Pancreas (tissue), 10 donors: ENCODE measurements at places on chromosomes 7 and 10. TPM values are rescaled to one million over a fixed set of nuclear protein-coding genes. Genes with fewer than 3 reads are reported as not detected.

DNA sequence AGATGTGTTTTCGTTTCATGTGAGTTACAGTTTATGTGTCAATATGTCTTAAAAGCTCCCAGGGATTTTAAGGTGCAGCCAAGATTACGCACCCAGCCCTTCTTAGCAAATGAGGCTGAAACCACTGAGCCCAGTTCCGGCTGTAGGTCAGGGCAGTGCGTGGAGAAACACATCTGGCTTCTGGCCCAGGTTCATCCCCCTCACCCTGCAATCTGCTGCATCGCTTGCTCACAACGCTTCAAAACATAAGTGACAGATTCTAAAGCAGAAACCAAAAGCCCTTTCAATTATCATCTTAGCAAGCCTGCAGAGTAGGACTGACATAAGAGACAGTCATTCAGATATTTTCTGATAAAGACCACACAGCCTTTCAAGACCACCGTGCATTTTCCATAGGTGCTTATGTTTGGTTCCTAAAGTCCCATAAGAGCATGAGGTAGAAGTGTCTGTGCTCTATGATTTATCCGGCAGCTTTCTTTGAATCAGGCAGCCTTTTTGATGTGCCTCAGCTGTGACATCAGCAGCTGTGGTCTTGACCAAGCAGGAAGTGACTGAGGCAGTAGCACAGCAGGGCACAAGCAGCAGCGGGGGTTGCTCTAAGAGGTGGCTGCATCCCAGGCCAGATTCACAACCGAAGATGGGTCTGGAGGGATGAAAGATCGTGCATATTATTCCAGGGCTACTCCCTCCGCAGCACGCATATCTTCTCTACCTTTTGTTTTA is 72.1 kb upstream of the LYZL2 start:
- no peak for DNase-seq

Gene STN1
- 13.8 TPM for total RNA-seq

DNA sequence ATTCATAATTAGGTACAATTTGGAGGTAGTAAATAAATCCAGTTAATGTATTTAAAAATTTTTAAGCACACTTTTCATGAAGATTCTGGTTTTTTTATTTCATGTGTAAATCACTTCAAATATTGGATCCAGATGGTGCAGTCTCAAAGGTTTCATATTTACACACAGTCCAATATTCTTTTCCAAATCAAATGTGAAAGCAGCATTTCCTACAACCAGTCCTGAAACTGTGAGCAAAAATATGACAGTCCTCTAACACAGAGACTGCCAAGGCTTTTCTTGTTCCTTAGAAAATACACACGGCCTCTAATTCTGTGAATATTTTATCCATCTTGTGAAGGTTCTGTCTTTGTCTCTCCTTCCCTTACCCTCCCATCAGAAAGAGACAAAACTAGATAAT is 645.9 kb downstream of the ARL4A start:
- no peak for DNase-seq

- DNase-seq, result no peak
Observed at GRCh38 chr7:83149466-83149865, 13.2 kb downstream of the PCLO start.

Gene ATOH7
- not detected for total RNA-seq

Gene AMPH
- total RNA-seq, result 0.42 TPM

DNA sequence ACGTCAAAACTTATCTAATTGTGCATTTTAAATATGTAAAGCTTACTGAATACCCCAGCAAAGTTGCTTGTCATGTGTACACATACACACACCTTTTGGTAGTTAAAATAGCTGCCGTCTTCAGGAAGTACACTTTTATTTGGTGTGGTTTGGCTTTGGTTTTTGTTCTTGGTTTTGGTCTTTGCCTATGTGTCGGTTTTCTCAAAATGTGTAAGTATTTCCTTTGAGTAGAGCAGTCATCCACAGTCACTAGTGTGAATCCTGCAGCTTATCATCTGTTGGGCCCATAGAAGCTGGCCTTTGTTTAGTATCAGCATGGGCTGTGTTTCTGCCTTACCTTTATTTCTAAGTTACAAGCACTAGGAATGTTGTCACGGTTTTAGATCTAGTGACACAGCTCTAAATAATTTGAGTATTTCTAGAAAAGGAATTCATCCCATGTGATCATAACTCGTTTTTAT is 35.3 kb downstream of the NET1 start:
- DNase-seq, result no peak

GRCh38 chr10:99809931-99810615 is 27.6 kb downstream of the ABCC2 start:
- DNase-seq, result no peak

GRCh38 chr7:117091721-117092120 is 138.4 kb downstream of the ST7 start:
- DNase-seq, result no peak

DNA sequence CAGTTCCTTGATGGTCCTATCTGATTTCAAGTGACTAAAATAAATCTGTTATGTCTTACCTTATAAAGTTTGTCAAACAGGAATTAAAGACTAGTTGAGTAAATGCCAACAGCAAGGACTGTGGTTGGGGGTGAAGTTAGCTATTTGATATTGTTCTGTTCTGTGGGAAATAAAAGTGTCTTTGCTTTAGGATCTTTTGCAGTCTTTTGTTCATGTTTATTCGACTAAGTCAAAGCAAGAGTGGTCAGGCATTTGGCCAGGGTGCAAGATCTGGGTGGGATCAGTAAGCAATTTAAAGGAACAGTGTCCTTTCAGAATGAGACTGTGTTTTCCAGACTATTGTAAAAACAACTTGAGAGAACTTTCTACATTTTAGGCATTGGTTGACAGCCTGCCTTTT is at the start of gene COL28A1:
Gene COL28A1, minus strand, starts transcription at position 183 of the 400 bp plus-strand sequence. CDS start 2,998 bp downstream, outside the sequence.
- no peak for DNase-seq

Gene WBP1L
- 13.8 TPM for total RNA-seq

DNA sequence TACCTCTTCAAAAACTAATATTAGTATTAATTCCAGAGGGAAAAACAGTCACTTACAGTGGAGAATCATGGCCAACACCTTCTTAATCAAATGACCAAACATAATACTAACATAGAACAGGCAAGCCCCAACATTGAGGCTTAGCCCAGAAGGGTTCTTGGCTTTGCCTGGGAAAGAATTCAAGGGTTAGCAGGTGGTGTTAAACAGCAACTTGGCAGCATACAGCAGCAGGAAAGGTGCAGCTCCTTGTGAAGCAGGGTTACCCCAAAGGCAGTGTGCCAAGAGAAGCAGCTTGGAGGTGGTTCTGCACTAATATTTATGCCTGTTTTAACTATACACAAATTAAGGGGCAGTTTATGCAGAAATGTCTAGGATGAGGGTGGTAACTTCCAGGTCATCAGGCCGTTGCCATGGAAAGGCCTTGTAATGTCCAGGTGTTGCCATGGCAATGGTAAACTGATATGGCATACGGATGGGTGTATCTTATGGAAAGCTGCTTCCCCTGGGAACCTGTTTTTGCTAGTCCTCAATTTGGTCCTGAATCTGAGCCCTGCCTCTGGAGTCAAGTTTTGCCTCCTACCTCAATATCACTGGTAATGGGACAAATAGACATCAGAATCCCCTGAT is 27.2 kb upstream of the BEND7 start:
- DNase-seq, result peak; percentile 45

Gene DENND11
- 15.0 TPM for total RNA-seq

DNA sequence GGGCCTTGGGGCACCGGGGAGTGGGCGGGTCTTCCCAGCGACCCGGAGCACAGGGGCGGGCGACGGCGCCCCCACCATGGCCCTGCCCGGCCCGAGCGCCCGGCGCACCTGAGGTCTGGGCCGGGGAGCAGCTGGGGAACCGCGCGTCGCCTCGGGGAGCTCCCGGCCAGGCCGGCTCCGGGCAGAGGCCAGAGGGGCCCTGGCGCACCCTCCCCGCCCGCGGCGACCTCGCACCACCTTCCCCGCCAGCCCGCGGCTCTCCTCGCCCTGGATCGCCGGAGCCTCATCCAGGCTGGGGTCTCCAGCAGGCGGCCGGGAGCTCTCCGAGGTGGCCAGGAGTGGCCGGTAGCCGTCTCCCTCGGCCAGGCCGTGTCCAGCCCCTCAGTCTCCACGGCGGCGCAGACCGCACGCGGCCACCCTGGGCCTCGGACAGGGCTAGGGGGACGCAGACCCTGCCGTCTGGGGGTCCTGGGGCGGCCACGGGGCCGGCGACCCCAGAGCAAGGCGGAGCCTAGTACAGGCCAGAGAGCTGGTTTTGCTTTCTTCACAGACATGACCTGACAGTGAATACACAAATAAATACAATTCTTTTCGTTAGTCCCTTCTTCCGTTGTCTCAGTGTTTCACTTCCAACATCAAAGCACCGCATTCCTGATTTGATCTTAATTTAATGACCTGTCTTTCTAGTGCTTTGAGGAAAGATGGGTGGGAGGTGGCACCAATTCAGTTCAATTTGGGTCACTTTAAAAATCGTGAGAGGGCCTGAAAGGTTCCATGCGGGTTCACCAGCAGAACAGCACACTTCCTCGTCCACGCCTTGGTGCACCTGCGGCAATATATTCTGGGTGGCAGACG is 356.9 kb downstream of the DNAJB6 start:
- DNase-seq, result no peak

Gene EMX2
- not detected for total RNA-seq

DNA sequence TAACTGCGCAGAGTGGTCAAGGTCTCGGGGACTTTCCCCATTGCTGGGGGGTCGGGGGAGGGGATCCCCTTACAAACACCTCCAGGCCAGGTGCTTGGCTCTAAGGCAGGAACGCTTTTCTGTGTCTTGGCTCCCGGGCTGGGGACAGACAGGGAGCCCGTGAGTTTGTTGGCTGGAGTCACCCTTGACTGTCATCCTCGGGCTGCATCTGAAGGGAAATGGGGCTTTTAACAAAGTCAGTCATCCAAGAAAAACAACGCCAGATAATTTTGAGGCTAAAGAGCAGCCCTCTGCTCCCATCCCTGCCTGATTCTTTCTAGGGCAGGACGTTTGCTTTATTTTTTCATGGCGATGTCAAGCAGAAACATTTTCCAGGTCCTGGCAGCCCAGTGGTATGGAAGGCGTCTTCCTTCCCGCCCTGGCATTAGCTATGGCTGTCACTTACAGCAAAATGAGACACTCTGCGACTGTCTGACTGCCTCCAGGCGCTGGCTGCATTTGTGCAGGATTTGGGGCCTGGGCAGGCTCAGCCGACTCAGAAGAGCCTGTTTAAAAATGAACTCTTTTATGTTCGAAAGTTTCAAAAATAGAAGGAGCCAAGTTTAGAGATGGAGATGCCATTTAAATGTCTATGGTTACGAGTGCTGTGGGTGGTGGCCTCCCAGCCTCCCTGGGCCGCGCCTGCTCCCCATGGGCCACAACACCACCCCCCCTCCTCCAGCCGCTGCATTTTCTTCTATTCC is 54.7 kb upstream of the TNS3 start:
- no peak for DNase-seq

DNA sequence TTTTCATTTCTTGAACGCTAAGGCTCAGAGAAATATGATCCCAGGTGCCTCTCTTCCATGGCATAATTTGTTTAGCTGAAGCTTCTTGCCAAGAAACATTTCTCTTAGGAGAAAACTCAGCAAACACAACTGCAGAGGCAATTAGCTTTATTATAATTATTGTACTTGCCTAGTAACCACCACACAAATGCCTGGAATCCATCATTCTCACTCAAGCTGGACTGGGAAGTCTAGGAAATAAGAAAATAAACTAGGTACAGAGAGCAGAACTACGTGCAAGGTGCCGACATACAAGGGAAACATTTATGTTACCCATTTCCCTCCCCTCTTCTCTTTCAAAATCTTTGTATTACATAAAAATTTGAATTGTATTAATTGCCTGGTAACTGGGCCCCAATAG is 15.1 kb downstream of the SLC35B4 start:
- DNase-seq, result no peak

Gene RADIL
- 10.0 TPM for total RNA-seq

GRCh38 chr7:96407427-96407826 is 85.5 kb upstream of the SLC25A13 start:
- DNase-seq, result no peak

DNA sequence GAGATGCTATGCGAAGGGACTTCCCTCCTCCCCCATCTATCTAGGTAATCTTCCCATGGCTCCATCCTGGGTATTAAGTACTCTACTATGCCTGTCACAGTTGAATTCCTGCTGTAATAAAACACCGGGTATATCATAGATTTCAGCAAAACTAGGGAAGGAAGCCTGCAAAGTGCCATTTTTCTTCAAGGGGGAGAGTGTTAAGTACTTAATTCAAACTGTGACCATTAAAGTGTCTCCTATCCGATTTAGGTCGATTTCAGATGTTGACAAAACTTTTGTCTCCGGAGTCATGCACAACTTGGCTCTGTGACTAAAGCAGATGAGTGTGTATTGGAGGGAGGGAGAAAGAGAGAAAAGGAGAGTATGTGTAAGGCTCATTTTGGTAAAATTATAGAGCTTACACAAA is 4.6 kb downstream of the HOXA4 start:
- no peak for DNase-seq

GRCh38 chr7:121126801-121127534 is 138.5 kb downstream of the CPED1 start:
- no peak for DNase-seq

Gene MOGAT3
- not detected for total RNA-seq

Gene ASB13
- 8.7 TPM for total RNA-seq
